ENCODE measurements at places on chromosomes 6 and 20. TPM values are rescaled to one million over a fixed set of nuclear protein-coding genes. Genes with fewer than 3 reads are reported as not detected.

CRISP3 gene
- not detected for total RNA-seq

MLN gene
- total RNA-seq = not detected

DNA sequence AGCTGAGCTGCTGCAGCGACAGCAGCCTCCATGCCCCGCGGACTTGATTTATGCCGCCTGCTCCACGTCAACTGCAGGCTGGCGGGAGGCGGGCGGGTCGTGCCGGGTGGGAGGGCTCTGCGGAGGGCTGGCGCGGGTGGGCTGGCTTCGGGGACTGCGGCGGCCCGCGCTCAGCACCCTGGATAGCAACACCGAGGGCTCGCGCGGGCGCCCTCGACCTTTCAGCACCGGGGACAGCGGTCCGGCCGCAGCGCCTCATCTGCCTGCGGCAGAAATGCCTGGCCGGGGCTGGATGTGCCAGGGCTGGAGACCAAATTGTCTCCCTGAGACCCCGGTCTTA is 792 bp downstream of the SNAP25 start:
- peak; percentile 84 for DNase-seq
- H3K4me3 ChIP-seq = peak overlapping the region; percentile 44
- H3K4me1 ChIP-seq = peaks cover 4% of the 10 kb centered on the region
- H3K27ac ChIP-seq = no peak overlapping the region
- H3K27me3 ChIP-seq = peaks cover 31% of the 10 kb centered on the region

- H3K27me3 ChIP-seq = no peaks in the 10 kb centered on the region
- H3K4me1 ChIP-seq = peaks cover 12% of the 10 kb centered on the region
- H3K4me3 ChIP-seq = peak overlapping the region; percentile 70
- no peaks in the 10 kb centered on the region for H3K36me3 ChIP-seq
These were observed 586 bp upstream of the ALDH5A1 start for GRCh38 chr6:24493945-24494820.

DNA sequence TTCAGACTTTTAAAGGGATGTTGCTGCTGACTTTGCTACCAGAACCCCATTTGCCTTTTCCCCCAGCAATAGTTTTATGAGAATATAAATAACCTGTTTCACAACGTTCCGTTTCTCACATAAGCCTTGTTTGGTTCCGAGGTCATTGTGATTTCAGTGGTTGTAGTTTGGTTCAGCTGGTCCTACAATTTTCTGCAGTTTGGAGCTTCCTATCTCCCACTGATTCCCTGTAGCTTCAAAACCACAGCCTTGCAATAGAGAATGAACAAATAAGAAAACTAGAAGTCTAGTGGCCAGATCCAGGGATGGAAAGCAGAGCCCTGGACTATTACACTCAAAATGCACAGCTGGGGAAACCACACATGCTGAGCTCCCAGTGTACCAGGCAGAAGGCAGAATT is 24.1 kb upstream of the SH3BGRL2 start:
- no peak overlapping the region for H3K4me3 ChIP-seq
- H3K27me3 ChIP-seq = no peaks in the 10 kb centered on the region
- H3K36me3 ChIP-seq = no peaks in the 10 kb centered on the region
- no peak for DNase-seq
- H3K4me1 ChIP-seq = no peaks in the 10 kb centered on the region
- H3K27ac ChIP-seq = no peak overlapping the region

- no peaks in the 10 kb centered on the region for H3K27me3 ChIP-seq
- no peak overlapping the region for H3K4me3 ChIP-seq
- peak; percentile 81 for DNase-seq
- no peaks in the 10 kb centered on the region for H3K36me3 ChIP-seq
These were observed 31.7 kb upstream of the IL20RA start for GRCh38 chr6:137076277-137077068.

DNA sequence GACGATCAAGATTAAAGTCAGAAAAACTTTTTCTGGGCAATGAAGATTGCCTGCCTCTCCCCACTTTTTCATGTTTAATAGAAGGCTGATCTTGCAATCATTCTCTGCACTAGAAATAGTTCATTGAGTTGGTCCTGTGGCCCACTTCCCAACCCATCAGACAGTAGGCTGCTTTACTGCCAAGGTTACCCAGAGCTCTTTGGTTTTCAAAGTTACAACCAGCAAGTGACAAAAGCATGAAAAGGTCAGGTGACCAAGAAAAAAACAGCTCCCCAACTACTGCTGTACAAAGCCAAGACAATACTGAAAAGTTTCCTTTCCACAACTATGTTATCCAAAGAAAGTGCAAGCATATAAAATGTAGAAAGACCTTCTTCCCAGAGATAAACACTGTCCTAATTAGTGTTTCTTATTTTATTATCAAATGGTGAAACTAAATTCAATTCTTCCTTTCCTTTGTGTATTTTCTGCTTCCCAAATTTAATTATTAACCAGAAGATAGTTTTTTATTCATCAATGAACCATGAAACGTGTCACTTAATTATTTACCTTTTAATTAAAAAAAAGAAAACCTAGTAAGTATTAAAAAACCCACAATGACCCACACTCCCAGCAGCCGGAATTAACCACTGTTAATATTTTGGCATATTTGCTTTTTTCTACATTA is 16.6 kb downstream of the DNAAF9 start:
- H3K36me3 ChIP-seq = no peaks in the 10 kb centered on the region
- no peaks in the 10 kb centered on the region for H3K4me1 ChIP-seq
- H3K27me3 ChIP-seq = no peaks in the 10 kb centered on the region
- no peak overlapping the region for H3K27ac ChIP-seq
- no peak overlapping the region for H3K4me3 ChIP-seq

- H3K27me3 ChIP-seq = no peaks in the 10 kb centered on the region
- H3K4me3 ChIP-seq = no peak overlapping the region
- no peaks in the 10 kb centered on the region for H3K36me3 ChIP-seq
- H3K4me1 ChIP-seq = no peaks in the 10 kb centered on the region
These were observed 38.5 kb upstream of the MLIP start for GRCh38 chr6:54072635-54073313.

DNA sequence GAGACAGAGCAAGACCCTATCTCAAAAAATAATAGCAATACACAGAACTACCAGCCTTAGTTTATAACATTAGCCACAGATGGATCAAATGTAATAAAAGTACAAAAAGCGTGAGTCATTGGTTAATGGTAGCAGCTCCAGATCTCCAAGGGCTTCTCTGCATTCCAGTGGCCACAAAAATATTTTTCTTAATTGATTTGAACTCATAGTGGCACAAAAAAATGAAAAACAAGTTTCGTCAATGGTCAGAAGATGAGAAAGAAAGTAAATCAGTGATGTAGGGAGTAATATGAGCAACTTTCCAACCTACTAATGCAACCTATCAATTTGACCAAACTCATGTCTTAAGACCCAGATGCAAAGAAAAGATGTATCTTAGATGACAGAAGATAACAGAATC is 79.6 kb downstream of the CEP57L1 start:
- H3K27me3 ChIP-seq = no peaks in the 10 kb centered on the region
- no peak overlapping the region for H3K4me3 ChIP-seq
- H3K27ac ChIP-seq = no peak overlapping the region
- no peaks in the 10 kb centered on the region for H3K36me3 ChIP-seq
- H3K4me1 ChIP-seq = no peaks in the 10 kb centered on the region

- H3K4me3 ChIP-seq = no peak overlapping the region
- H3K36me3 ChIP-seq = no peaks in the 10 kb centered on the region
- peak overlapping the region; percentile 58 for H3K27ac ChIP-seq
- DNase-seq = no peak
- H3K4me1 ChIP-seq = peaks cover 34% of the 10 kb centered on the region
- no peaks in the 10 kb centered on the region for H3K27me3 ChIP-seq
These were observed 90.3 kb downstream of the LY86 start for GRCh38 chr6:6678811-6679210.

REM1 gene
- total RNA-seq = 4.0 TPM

CFAP61 gene
- total RNA-seq = not detected

HDGFL1 gene
- not detected for total RNA-seq

GRCh38 chr6:133230052-133230451 is 11.1 kb upstream of the EYA4 start:
- H3K4me3 ChIP-seq = no peak overlapping the region
- H3K4me1 ChIP-seq = no peaks in the 10 kb centered on the region
- H3K27me3 ChIP-seq = no peaks in the 10 kb centered on the region

KCTD20 gene
- 37.6 TPM for total RNA-seq

HLA-DRB1 gene
- total RNA-seq = 335 TPM

HEY2 gene
- total RNA-seq = 2.2 TPM

AVP gene
- not detected for total RNA-seq

DNA sequence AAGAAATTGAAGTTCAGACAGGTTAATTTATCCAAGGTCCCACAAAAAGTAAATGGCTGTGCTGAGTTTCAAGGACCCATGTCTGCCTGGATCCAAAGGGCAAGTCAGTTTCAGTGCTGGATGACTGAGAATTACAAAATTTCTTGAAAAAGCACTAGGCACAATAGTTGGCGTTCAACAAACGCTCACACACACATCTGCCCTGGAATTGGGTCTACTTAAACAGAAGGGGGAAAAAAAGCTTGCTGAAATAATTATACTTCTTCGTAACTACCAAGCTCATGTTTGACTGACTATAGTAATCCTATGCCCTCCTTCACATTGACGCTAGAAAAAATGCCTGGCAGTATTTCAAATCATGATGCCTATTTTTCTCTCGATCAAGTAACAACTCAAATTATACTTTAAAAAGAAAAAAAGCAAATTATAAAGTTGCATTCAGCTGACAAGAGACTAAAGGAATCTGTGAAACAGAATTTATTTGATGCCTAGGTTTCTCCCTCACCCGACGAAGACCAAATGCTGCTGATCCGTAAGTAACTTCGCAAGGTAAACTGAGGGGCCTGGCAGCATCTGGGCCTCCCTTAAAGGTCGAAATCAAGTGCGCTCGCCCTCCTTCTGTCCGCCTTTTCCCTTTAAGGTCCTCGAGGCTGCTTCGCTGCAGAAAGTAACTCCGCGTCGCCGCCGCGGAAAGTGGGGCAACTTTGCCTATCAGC is 650 bp upstream of the CD2AP start:
- H3K36me3 ChIP-seq = no peaks in the 10 kb centered on the region
- peak overlapping the region; percentile 95 for H3K27ac ChIP-seq
- no peaks in the 10 kb centered on the region for H3K27me3 ChIP-seq
- DNase-seq = no peak
- H3K4me1 ChIP-seq = peaks cover 18% of the 10 kb centered on the region

DNA sequence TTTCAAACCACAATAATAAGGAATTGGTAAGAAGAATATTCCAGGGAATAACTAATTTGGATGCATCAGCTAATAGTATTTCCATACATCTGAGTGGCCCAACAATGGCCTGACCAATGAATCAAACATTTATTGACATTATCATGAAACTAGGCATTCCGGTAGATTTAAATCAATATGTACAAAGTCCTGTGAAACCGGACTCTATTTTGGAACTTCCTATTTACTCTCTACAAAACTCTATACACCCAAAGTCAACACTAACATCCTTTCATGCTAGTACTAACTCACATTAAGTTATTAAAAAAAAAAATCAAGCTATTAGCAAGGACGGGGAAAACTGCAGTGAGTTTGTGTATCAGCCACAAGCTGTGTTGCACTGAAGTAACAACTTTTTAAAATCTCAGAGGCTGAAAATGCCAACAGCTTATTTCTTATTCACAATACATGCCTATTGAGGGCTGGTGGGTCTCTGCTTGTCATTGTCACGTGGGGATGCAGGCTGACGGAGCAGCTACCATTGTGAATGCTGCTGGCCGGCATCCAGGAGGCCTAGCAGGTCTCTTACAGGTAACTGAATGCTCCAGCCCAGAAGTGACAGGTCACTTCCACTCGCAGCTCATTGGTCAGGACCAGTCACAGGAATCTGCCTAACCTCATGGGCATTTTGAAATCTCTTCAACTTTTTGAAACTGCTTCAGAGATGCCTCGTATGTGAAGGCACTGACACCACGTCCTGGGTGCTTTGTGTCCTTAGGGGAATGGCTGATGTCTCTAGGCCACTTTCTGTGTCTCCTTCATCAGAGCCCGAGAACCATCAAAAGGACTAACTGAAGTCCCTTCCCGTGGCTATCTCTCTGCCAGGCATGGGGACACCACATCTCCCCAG is 76.3 kb downstream of the SLC22A23 start:
- peak; percentile 80 for DNase-seq
- no peaks in the 10 kb centered on the region for H3K27me3 ChIP-seq
- no peak overlapping the region for H3K27ac ChIP-seq
- H3K4me1 ChIP-seq = peaks cover 6% of the 10 kb centered on the region
- no peaks in the 10 kb centered on the region for H3K36me3 ChIP-seq

GRCh38 chr6:160883999-160884398 is 107.6 kb upstream of the MAP3K4 start:
- H3K27me3 ChIP-seq = no peaks in the 10 kb centered on the region
- no peak for DNase-seq
- H3K27ac ChIP-seq = no peak overlapping the region
- no peaks in the 10 kb centered on the region for H3K4me1 ChIP-seq
- no peak overlapping the region for H3K4me3 ChIP-seq

KHDC1L gene
- total RNA-seq = not detected

DNA sequence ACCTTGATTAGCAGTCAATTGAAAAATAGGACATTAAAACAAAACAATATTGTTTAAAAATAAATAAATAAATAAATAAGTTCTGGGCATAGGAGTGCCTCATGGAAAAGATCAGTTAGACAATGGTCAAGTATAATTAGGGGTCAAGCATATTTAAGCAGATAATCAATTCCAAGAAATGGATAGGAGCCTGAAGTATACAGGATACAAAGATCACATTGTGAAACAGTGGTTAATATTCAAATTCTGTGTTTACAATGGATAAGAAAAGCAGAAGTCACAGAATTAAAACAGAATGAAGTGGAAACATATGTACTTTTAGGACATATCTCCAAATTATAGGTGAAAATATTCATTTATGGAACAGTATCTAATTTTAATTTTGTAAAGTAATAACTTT is 1028.6 kb upstream of the CITED2 start:
- no peaks in the 10 kb centered on the region for H3K36me3 ChIP-seq
- H3K27me3 ChIP-seq = no peaks in the 10 kb centered on the region
- no peak for DNase-seq
- no peak overlapping the region for H3K27ac ChIP-seq
- H3K4me1 ChIP-seq = no peaks in the 10 kb centered on the region
- no peak overlapping the region for H3K4me3 ChIP-seq

GRCh38 chr6:34673064-34673463 is 23.5 kb downstream of the ILRUN start:
- no peak overlapping the region for H3K4me3 ChIP-seq
- H3K36me3 ChIP-seq = no peaks in the 10 kb centered on the region
- H3K27ac ChIP-seq = no peak overlapping the region
- no peaks in the 10 kb centered on the region for H3K27me3 ChIP-seq
- no peak for DNase-seq
- H3K4me1 ChIP-seq = peaks cover 39% of the 10 kb centered on the region

GRCh38 chr6:143615785-143616184 is 62.0 kb upstream of the PHACTR2 start:
- no peak overlapping the region for H3K4me3 ChIP-seq
- H3K36me3 ChIP-seq = no peaks in the 10 kb centered on the region
- peaks cover 12% of the 10 kb centered on the region for H3K4me1 ChIP-seq
- no peak overlapping the region for H3K27ac ChIP-seq

DNA sequence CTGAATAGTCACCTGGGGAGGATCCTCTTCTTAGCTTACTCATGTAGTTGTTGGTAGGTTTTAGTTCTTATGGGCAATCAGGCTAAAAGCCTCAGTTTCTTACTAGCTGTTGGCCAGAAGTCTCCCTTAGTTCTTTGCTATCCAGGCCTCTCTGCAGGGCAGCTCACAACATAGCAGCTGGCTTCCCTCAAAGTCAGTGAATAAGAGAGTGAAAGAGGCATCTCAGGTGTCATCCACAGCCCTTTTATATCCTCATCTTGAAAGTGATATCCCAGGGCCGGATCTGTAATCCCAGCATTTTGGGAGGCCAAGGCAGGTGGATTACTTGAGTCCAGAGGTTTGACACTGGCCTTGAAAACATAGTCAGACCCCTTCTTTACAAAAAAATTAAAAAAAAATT is 42.1 kb upstream of the FOXA2 start:
- H3K27ac ChIP-seq = no peak overlapping the region
- H3K36me3 ChIP-seq = no peaks in the 10 kb centered on the region
- H3K4me3 ChIP-seq = no peak overlapping the region
- no peaks in the 10 kb centered on the region for H3K4me1 ChIP-seq
- DNase-seq = no peak
